ENCODE measurements at places on chromosomes 16 and 17.

DNA sequence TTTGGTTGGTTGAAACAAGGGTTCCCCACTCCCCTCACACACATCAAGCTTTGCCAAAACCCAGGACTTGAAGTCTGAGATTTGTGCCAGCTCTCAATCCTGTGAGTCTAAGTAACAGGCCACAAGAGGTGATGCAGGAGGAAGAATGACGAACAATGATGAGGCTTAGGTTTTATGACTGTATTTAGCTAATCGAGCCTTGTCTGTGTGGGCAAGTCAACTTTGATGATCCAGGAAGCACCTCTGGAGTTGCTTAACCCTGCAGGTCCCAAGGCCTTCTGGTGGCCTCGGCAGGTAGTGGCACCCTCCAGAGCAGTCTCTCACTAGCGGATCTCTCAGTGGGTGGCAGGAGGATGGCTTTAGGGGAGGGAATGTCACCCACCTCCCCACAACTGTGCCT is 28.7 kb downstream of the CDK5RAP3 start:
- DNase-seq, result no peak

DNA sequence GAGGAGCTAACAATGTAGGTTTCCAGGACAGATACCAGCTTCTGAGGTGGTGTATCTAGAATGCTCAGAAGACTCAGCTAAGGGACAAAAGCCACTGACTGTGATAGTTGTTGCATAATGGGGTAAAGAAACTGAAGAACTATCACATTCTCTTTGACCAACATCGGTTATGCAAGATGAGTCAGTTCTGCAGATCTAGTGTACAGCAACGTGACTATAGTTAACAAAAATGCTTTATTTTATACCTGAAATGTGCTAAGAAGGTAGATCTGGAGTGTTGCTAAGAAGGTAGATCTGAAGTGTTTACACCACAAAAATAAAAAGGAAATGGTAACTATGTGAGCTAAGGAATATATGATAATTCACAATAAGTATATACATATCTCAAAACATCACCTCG is 2.5 kb downstream of the KRTAP9-6 start:
- DNase-seq, result no peak

DNA sequence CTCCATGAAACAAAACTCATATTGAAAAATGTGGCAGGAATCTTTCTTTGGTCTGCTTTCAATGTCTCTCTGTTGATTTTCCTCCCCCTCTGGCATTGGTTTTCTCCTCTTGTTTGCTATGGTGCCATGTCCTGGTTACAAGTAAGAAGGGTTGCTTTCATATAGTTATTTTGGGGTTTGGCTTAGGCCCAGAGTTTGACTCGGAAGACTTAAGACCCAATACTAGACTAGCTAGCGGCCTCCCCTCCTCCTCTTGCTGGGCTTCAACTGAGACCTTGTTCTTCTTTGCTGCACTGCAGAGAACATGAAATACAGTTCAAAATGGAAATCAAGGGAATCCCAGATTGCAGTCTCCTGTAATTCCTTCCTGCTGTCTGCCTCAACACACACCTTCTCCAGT is 30.0 kb upstream of the CLEC18A start:
- no peak for DNase-seq

DNA sequence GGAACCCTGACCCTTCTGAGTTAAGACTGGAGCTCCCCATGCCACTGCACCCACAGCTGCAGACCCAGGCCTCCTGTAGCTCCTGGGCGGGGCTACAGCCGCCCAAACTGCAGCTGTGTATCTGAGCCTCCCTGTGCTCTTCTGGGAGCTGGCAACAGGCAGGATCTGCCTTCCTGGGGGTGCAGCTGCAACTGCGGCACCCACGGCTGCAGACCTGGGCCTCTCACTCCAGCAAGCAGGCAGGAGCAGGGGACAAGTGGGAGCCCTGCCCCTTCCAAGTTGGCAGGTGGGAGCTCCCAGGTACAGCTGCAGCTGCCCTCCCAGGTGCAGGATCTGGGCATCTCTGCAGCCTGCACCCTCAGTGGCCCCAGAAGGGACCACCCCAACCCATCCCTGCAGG is 41.5 kb downstream of the SPACA3 start:
- no peak for DNase-seq

DNA sequence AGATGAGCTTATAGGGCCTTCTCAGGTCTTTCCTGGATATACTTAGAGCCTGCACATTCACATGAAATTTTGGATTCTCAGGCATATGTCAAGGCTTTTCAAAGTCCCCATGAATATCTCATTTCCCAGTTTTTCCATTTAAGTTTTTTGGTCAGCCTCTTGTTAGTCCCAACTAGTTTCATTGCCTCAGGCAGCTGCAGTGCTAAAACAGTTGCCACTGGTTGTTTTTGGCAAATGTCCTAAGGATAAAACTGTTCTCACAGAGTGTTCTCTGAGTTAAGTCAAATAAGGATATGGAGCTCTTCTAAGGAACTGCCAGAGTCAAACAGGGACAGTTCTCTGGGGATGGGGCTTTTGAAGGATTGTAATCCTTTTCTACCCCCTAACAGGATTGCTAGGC is 39.9 kb upstream of the ABCC11 start:
- no peak for DNase-seq

DNA sequence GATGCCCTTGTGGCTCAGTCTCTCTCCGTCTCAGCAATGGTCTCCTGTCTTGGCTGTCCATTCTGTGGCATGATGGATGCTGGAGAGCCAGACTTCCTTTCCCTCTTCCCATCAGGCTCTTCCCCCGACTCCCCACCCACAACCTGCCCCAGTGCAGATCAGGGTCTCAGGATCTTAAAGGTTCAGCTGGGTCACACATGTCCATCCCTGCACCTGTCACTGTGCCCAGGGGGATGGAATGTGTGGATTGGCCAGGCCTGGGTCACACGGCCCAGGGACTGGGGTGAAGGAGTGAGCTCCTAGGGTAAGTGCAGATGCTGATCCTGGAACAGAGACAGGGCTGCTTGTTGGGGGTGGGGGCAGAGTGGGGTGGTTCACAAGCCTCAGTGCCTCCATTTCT is 23.0 kb downstream of the ADGRG5 start:
- no peak for DNase-seq

- DNase-seq, result no peak
Observed at GRCh38 chr17:38815576-38816193, 9.4 kb downstream of the CWC25 start.

DNA sequence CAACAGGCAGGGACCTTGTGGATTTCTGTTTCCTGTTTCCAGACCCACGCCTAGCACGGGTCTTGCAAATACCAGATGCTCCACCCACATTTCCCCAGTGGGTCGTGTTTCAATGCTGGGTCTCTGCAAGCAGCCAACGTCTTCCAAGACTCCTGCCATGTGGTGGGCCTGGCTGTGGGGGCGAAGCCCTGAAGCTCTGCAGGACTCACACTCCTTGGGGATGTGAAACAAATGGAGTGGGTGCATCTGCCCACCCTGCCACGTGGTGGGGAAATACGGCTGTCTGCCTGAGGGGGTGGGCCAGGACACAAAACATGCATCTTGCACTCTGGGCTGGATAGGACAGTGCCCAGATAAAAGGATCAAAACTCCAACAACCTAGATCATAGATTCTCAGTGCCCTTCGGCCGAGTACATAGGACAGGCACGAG is 32.6 kb downstream of the FA2H start:
- no peak for DNase-seq

GRCh38 chr17:10993126-10993525 is 155.2 kb upstream of the PIRT start:
- no peak for DNase-seq

DNA sequence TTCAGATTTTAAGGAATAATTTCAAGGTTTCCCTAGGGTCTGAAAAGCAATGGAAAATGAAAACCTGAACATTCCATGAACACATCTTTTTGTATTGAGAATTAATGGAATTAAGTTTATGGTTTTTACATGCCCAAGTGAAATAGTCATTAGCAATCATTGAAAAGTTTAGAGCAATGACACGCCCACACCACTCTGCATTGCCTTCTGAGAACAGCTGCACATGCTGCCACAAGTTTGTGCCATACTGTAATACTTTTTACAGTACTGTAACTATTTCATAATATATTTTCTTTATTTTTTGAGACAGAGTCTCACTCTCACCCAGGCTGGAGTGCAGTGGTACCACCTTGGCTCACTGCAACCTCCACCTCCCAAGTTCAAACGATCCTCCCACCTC is 345.2 kb upstream of the PMFBP1 start:
- no peak for DNase-seq

GRCh38 chr16:47866423-47866822 is 289.4 kb downstream of the ABCC12 start:
- no peak for DNase-seq

GRCh38 chr16:56608876-56609462 is 585 bp downstream of the MT2A start:
- DNase-seq, result no peak

- DNase-seq, result no peak
Observed at GRCh38 chr17:39921323-39921722, 2.9 kb upstream of the GSDMB start.

DNA sequence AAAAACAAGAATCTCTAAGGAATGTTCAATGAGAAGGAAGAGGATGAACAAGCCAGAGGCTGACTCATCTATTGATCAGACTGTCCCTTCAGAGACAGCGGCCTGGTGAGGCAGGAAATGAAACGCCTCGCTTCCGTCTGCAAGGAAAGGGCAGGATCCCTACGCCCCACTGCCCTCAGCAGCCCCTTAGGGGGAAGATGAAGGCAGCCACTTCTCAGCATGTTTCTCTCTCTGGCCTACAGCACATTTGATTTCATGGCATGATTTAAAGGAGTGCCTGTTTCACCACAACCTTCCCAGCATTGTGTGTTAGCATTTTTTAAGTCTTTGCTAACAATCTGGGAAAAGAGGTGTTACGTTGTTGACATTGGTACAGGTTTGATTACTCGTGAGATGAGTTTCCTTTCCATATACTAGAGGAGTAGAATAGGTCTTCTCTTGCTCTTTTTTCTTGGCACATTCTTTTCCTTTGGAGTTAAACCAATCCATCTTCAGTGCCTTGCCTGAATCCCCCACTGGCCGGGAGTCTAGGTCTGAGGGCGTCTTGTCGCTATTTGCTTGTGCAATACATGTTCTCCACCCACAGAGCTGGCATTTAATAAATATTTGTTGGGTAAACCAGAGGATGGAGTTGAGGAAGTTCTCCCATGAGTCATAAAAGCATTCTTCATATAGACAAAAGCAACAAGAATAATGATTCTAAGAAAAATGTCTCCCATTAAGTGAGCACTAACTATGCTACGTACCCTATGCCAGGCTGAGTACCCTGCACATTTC is 47.4 kb downstream of the RBFOX3 start:
- DNase-seq, result no peak

DNA sequence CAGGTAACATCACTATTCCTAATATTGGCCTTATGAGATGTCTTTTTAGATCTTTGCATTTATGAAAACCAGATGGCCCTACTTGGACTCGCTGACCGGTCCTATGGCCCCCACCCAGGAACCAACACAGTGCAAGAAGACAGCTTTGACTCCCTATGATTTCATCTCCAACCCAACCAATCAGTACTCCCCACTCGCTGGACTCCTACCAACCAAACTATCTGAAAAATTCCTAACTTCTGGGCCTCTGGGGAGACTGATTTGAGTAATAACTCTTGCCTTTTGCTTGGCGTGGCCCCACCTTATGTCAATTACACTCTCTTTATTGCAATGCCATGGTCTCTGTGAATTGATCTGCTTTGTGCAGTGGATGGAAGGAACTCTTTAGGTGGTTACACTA is 828.9 kb downstream of the CDH11 start:
- no peak for DNase-seq

GRCh38 chr16:30095166-30096078 is 591 bp downstream of the YPEL3 start:
- no peak for DNase-seq

GRCh38 chr16:56936950-56937349 is 5.0 kb downstream of the HERPUD1 start:
- DNase-seq, result no peak

- DNase-seq, result no peak
Observed at GRCh38 chr16:11211977-11212797, 43.8 kb downstream of the SOCS1 start.

DNA sequence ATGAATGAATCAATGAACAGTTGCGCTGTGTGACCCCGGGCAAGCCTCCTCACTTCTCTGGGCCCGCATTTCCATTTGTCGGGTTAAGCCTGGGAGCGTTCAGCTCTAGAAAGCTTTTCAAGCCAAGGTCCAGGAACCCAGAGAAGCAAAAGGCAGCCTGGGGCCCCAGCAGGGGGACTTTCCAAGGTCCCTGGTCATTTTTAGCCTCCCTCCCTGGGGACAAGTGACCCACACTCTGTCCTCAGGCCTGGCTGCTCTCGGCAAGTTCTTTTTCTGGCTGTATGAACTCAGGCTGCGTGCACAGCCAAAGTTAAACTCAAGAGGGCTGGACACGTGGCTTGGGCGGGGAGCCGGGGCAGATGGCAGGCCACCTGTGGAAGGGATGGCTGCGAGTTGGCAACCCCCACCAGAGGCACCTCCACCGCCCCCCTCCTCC is 41.4 kb upstream of the CIBAR2 start:
- no peak for DNase-seq

DNA sequence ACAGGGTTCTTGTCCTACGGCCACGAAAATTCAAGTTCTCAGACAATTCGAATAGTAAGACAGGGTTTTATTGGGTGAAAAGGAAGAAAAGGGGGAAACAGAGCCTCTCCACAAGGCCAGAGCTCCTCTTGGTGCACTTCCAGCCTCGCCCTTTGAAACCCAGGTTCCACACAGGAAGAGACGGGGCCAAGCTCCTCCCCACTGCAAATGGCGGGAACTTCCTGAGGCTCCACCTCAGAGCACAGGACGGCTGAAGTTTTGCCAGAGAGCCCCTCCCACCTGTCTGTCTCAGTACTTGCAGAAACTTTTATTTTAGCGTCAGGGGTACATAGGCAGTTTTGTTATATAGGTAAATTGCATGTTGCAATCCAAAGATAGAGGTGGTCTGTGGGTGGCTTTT is 165.7 kb upstream of the CDH8 start:
- DNase-seq, result no peak

DNA sequence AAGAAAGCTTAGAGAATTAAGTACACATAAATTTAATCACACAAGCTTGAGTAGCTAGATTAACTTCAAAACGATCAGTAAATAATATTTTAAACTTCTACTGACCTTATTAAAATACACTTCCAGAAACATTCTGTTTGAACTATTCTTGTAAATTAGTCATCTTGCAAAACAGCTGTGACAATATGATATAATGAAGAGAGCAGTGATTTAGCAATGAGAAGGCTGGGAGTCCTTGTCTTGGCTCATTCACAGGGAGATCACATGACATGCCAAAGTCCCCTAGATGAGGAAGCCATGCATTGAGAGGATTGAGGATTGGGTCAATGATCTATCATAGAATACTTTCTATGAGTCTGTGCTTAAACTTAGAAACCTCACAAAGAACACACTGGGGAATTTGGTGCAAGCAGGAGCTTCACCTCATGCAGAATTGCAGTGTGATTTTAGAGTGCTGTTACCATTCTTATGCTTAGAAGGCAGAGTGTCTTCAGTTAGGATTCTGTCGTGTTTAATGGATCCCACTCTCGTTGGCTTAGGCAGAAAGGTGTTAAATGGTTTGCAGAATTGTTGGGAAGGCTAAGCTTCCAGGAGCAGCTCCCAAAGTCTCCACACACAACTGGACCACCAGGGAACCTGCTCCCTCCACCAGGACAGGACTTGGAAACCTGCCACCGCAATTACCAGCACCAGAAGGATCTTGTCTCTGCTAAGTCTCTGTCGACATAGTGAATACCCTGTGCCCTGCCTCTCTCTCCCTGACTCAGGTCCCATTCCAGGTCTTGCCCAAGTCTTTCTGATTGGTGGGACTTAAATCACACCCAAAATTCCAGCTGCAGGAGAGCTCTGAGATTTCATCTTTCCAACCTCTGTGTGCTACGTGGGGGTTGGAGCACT is 87.1 kb downstream of the USP22 start:
- no peak for DNase-seq

- DNase-seq, result no peak
Observed at GRCh38 chr17:18071751-18072150, 16.0 kb upstream of the DRG2 start.

GRCh38 chr17:27569884-27570577 is 61.0 kb upstream of the LGALS9 start:
- DNase-seq, result no peak

All from NCI-H345 (cell line).